NAMALWA (cell line): ENCODE measurements at places on chromosomes 4 and X.
A peak's percentile ranks its signal among the peaks of the same experiment; 100 is the strongest.

DNA sequence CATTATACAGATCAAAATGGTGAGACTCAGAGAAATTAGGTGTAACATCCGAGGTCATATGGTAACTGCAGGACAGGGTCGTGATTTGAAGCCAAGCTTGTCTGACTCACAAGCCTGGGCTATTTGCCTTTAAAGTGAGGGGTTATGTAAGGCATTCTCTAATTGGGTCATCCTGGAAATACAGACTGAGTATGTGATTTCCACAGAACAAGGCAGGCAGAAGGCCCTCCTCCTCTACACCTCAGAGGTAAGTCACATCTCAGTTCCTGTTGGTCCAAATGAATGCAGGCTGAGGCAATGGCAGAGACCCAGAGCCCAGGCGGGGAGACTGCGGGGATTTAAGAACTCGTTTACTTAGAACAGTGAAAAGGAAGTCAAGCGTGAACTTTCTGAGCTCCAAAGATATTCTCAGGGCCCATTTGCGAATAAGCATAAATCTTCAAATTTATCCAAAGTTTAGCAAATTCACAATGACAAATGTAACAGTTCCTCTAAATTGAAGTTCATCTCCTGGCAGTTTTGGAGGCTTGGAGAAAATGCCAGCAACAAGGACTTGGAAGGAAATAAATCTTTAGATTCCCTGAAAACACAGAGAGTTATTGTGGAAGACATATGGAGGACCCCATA lies 153.3 kb downstream of the LDB2 start:
- no peak for DNase-seq

DNA sequence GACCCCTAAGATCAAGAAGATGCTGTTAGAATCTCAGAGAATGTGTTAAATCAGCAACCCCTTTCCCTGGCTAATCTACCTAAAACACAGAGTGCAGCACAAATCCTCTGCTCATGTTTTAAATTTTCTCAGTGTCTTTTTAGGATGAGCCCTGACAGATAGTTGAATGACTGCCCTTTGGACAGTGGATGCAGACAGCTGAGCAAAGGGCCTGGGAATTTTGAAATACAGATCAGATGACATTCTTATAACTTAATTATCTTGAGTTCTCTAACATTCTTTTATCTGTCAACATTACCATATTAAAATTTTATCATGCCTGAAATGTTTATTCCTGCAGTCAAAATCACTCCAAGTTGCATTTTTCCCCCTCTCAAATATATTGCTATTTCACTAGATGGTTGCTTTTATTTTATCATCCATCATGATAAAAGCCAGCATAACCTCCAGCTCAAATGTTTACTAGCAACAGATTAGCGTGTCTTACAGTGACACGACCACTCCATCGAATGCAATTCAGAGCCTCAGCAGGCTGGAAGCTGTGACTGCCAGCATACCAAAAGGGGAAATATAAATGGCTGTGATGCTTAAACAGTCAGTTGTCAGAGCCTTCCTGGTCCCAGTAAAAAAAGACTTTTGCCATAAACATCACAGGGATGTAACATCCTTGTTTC lies 22.8 kb upstream of the ARHGAP24 start:
- no peak for DNase-seq

- DNase-seq: no peak
Observed at GRCh38 chr4:77859256-77859655, 3.4 kb upstream of the MRPL1 start.

GRCh38 chrX:13345037-13345436 lies 25.2 kb upstream of the ATXN3L start:
- peak; percentile 68 for DNase-seq

DNA sequence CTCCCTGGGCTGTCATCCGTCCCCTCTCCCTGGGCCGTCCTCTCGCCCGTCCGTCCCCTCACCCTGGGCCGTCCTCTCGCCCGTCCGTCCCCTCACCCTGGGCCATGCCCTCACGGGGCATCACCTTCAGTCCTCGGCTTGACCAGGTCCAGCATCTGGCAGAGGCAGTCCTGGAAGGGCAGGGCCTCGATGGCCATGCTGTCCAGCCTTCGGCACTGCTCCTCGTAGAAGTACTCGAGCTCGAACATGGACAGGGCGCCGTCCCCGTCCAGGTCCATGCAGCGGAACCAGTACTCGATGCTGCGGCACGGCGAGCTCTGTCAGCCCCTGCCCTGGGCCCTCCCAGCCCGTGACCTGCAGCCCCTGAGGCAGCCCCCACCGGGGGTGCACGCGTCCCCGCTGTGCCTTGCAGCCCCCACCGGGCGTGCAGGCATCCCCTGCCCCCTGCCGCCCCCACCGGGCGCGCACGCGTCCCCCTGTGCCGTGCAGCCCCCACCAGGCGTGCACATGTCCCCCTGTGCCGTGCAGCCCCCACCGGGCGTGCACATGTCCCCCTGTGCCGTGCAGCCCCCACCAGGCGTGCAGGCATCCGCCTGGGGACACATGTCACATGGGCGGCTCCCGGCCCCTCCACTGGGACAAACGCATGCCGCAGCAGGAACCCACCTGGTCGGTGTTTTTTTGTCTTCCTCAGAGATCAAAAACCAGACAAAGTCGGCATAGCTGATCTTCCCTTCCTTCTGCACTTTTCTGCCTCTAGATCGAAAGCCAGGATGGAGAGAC lies 22.2 kb upstream of the GTPBP6 start:
- DNase-seq: no peak

- DNase-seq: no peak
Observed at GRCh38 chr4:170672381-170672965, 582.7 kb upstream of the AADAT start.

DNA sequence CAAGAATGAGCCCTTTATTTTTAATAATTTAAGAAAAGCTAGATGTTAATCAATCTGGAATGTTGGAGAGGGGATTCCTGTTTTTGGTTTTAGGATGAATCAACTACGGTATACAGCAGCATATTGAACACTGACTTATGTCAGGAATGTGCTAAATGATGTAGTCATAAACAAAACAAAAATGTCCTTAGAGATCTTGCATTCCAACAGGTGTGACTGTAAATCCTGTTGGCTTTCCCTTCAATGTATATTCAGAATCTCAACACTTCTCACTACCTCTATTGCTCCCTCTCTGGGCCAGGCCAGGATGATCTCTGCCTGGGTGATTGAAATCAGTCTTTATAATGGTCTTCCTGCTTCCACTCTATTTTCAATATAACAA lies 37.8 kb upstream of the BDH2 start:
- no peak for DNase-seq

DNA sequence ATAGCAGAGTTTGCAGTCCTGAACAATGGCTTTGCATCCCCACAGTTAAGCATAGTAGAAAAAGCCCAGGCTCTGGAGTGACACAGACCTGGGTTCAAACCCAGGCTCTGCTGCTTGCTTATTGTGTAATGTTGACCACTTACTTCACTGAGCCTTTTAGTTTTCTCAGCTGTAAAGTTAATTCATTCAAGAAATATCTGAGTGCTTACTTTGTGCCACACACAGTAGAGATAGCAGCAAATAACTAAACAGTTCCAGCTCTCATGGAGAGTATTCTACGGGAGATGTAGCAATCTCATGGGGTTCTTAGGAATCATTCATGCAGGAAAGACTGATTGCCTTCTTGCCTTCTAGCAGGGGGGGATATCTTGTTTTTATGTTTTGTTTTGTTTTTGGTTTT lies 63.2 kb downstream of the SLC9A6 start:
- no peak for DNase-seq

DNA sequence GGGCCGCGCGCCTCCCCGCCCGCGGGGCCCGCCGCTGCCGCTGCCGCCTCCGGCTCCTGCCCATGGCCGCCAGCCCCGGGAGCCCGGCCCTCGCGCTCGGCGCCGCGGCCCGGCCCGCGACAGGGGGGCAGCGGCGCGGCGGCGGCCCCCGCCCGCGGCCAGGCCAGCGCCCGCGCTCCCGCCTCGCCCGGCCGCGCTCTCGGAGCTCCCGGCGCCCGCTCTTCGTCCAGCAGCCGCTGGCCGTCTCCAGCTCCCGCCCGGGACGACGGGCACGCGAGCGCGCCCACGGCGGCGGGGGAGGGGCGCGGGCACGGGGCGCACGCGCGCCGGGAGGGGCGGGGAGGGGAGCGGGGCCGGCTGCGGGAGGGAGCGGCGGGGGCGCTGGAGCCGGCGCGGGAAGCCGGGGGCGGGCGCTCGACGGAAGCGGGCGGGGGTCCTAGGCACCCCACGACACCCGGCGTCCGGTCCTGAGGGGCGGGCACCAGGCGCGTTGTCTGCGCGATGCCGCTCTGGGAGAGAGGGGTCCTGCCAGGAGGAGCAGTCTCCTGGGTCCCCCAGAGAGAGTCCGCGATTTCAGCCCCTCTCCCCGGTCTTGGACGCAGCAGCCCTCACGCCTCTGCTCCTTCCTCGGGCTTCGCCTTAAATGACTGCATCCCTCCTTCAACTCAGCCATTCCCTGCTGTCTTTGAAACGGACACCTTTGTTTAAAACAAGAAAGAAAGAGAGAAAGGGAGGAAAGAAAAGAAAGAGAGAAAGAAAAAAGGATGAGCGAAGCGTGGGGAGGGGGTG lies 490 bp upstream of the PDZD4 start:
- no peak for DNase-seq

DNA sequence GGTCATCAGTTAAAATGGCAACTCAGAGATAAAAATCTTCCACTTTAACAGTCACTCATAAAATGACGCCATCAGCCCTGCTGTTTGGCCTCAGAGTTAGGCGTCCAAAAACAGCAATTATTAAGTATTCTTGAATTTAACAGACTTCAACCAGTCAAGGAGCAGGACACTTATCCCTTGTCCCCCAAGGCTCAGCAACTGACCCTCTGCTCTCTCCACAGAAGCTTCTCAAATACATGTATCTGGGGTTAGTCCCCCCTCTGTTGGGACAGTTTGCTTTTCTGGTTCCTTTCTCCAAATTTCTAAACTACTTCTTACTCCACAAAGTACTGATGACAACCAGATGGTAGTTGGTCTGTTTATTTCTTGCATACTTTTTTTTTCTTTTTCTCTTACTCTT lies 54.4 kb downstream of the SOD3 start:
- DNase-seq: no peak

DNA sequence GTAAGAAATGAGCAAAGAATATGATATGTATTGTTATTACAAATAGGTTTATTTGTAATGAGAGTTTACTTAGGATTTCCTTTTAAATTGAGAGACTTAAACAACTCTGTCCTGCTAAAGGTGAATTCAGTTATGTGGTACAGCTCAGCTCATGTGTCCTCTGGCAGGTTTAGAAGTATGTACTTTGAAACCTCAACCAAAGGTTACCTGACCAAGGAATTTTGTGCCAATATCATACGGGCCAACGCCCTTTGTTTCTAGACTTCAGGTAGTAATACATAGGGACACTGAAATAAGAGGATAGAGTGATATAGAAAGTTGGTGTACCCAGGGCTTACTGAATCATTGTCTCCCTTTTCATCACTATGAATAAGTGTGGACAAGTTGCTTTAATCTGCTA lies 25.7 kb downstream of the SLAIN2 start:
- no peak for DNase-seq

DNA sequence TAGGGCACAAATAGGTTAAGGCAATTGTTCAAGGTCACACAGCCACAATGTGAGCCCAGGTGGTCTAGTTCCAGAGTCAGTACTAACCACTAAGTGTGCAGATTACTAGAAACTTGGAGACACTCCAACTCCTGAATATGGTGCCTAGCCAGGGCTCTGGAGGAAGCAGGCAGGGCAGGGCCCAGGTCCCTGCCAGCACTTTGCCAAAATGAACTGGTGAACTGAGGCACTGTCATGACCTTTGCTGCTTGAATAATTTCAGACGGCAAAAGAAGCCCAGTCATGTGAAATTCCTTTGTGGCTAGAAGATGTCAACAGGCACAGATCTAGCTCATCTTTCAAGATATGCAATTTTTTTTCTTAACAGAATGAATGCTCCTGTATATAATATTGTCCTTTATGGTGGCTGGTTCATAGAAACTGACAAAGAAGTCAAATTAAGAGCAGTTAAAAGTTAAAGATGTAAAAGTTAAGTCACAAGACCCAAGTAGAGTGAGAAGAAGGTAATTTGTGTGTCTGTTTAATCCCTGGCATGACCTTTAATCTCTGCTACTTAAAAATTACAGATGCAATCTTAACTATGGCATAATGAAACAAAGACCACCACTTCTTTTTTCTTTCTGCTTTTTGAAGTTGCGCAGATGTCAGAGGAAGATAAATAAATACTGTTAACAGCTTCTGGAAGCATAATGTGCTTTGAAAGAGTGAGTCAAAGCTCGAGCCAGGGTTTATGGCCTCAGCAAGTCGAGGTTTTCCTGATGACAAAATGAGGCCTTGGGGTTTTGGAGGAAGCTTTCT lies 54.1 kb downstream of the SHROOM3 start:
- no peak for DNase-seq
